ENCODE measurements at places on chromosomes 6 and 20. TPM values are rescaled to one million over a fixed set of nuclear protein-coding genes. Genes with fewer than 3 reads are reported as not detected.

DLK2 gene
- 0.39 TPM for polyA plus RNA-seq

SCRT2 gene
- not detected for polyA plus RNA-seq

RIN2 gene
- not detected for polyA plus RNA-seq

CYP21A2 gene
- not detected for polyA plus RNA-seq

CRISP2 gene
- polyA plus RNA-seq = not detected

XRN2 gene
- 48.2 TPM for polyA plus RNA-seq

LIN28B gene
- polyA plus RNA-seq = not detected

HTR1B gene
- not detected for polyA plus RNA-seq

FILIP1 gene
- polyA plus RNA-seq = not detected

SMPDL3A gene
- polyA plus RNA-seq = not detected

RAB23 gene
- polyA plus RNA-seq = 0.35 TPM

FAXC gene
- not detected for polyA plus RNA-seq

GRCh38 chr6:4665489-4666417, 110.5 kb upstream of the CDYL start:
- no peak for DNase-seq

DNA sequence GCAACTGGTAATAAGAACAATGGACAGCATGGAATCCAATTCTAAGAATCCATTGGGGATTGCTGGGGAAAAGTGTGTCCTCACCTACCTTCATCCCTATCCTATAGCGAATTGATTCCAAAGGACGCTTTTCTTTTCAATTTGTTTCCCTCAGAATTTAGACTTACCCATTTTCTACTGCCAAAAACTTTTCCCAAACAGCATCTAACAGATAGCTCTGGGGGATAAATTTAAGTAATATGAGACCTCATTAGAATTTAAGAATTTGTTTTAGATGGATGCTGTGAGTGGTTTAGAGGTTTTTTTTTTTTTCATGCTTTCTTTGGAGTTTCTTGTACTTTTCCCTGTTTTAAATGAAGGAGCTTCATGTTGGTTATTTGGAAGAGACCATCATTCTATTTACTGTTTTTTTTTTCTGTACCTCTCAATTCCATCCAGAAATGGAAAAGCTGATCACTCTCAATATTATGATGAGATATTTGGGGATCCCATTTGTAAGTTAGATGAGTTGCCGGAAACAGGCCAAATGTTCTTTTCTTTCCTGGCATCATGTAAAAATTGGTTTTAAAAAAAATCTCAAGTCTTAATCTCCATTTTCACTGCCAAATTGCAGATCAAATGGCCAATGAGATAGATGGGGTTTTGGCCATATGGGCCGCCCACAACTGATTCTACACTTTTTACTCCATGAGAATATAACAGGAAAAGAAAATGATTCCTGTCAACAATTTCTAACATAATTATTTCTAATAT, 105.7 kb downstream of the BCAS1 start:
- DNase-seq = no peak

DNA sequence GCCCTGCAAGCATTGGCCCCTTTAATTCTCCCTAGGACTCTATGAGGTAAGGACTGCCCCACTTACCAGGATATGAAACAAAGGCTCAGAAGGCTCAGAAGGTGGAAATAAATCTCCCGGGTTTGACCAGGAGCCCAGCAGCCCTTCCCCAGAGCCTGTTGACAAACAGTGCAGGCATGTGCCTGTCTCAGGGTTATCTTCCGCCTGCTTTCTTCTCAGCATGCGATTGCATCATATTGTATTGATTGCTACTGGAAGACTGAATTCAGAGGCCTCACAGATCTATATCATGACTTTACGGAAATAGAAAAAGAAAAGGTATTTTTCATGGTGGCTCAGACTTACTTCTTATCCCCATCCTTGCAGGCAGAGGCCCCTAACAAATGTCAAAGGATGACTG, 92.7 kb downstream of the PHACTR3 start:
- DNase-seq = no peak

- DNase-seq = no peak
Observed at GRCh38 chr6:131197716-131198115, 62.4 kb downstream of the AKAP7 start.

DNA sequence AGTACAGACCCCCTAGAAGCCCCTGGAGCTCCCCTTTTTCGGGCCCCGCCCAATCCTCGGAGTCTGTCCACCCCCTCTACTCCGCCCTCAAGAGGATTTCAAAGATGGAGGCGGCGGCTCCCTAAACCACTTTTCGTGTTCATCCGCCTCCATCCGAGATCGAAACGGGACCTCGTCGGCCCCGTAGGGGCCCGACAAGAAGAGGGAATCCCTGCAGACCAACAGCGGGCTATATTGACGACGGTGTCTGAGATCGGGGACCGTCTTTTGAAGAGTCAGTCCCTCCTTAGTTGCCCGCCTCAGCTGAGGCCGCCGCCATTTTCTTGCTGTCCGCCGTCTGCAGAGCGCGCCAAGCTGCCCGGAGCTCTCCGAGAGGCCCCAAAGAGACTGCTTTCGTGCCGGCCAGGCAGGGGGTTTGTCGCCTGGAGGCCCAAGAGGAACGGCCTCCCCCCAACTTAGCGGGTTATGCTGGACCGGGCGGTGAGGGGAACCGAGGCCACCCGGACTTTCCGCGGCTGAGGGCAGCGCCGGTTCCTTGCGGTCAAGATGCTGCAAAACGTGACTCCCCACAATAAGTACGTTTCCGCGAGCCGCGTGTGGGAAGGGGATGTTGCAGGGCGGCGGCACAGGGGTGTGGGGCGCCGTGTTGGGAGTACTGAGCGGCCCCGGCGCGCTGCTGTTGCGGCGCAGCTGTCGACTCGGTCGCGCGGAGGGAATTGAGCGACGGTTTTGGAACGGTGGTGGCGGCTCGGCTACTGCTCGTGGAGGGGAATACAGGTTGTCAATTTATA, 4.2 kb downstream of the BRD2 start:
- peak; percentile 55 for DNase-seq

DNA sequence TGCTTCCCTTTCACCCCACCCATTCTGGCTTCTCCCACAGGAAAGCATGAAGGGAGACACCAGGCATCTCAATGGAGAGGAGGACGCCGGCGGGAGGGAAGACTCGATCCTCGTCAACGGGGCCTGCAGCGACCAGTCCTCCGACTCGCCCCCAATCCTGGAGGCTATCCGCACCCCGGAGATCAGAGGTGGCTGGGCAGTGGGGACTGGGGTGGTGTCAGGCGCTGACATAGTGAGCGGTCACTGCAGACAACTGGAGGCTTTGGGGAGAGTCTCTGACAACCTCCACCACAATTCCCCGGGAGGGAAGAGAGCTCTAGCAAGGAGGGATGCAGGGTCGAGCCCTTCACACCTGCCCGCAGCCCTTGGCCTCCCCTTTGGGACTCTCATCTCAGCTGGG, 18.1 kb downstream of the DNMT3B start:
- DNase-seq = no peak

DNA sequence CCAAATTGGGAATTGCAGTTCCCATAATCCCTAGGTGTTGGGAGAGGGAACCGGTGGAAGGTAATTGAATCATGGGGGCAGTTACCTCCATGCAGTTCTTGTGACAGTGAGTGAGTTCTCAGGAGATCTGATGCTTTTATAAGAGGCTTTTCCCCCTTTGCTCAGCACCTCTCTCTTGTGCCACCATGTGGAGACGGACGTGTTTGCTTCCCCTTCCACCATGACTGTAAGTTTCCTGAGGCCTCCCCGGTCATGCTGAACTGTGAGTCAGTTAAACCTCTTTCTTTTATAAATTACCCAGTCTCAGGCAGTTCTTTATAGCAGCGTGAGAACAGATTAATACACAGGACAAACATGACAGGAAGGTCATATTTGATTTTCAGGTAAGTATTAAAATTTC, 25.3 kb upstream of the HECA start:
- no peak for DNase-seq

GRCh38 chr6:89009624-89010059, 46.2 kb upstream of the RNGTT start:
- no peak for DNase-seq

- no peak for DNase-seq
Observed at GRCh38 chr6:8383584-8383983, 51.8 kb downstream of the SLC35B3 start.

DNA sequence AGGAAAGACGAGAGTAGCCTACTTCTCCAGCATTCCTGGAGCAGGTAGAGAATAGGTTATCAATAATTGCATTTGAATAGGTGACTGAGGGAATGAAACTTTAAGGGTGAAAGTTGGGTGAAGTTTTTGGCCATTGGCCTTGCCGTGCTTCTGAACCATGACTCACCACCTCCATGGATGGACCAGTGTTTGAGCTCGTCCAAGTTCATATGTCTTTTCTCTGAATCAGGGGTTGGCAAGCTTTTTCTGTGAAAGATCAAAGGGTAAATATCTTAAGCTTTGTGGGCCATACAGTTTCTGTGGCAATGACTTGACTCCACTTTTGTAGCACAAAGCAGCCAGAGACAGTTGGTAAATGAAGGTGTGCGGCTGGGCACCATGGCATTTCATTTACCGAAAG, 31.8 kb downstream of the SNRNP48 start:
- no peak for DNase-seq

DNA sequence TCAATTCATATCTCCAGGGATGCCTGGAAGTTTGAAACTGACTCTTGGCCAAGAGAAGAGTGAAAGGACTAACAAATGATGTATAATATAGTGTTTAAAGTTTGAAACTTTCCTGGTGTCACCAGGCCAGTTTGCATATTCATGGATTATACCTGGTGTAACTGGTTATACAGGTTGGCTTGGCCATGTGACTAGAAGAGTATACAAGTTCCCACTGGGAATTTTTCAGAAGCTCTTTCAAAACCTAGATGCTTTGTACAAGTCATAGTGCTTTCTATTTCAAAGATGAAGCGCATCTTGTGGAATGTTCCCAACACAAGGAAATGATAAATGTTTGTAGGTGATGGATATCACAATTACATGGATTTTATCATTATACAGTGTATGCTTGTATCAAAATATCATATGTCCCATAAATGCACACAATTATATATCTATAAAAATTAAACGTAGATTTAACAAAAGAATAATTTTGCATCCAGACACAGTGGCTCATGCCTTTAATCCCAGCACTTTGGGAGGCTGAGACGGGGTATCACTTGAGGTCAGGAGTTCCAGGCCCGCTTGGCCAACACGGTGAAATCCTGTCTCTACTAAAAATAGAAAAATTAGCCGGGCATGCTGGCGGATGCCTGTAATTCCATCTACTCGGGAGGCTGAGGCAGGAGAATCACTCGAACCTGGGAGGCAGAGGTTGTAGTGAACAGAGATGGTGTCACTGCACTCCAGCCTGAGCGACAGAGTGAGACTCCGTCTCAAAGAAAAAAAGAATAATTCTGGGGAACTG, 1420.2 kb downstream of the GRIK2 start:
- no peak for DNase-seq

DNA sequence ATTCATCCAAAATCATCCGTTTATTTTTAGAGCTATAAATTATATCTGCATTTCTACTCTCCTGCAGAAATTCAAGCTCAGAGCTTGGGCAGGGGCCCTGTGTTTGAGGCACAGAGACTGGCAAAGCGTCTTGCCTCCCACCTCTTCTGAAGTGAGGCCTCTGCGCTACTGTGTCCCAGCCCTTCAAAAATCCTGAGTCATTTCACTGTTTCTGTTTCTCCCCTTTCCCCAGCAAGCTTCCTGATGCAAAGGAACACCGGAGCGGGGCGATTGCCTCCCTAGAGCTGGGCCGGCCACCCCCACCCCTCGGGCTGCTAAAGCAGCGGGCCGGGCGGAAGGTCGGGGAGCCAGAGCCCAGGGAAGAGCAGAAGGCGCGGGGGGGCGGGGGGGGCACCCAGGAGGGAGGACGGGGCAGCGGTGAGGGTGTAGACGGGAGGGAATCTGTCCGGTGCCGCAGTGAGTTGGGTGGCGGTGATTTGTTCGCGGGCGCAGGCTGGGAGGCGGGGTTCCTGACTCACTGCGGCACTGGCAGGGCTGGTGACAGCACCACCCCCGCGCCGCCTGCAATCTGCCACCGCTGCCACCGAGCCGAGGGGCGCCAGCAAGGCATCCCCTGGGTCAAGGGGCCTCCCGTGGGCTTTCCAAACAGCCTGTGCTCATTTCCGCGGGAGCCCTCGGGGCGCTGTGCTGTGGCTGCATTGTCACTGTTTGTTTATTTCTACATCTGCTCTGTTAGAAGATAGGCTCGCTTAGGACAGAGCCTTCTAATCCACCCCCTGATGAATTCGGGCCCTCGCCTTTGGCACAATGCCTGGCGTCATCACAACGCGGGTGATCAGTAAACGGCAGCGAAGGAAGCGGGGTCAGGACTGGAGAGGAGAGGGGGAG, 46.5 kb upstream of the SNAP25 start:
- DNase-seq = no peak

DNA sequence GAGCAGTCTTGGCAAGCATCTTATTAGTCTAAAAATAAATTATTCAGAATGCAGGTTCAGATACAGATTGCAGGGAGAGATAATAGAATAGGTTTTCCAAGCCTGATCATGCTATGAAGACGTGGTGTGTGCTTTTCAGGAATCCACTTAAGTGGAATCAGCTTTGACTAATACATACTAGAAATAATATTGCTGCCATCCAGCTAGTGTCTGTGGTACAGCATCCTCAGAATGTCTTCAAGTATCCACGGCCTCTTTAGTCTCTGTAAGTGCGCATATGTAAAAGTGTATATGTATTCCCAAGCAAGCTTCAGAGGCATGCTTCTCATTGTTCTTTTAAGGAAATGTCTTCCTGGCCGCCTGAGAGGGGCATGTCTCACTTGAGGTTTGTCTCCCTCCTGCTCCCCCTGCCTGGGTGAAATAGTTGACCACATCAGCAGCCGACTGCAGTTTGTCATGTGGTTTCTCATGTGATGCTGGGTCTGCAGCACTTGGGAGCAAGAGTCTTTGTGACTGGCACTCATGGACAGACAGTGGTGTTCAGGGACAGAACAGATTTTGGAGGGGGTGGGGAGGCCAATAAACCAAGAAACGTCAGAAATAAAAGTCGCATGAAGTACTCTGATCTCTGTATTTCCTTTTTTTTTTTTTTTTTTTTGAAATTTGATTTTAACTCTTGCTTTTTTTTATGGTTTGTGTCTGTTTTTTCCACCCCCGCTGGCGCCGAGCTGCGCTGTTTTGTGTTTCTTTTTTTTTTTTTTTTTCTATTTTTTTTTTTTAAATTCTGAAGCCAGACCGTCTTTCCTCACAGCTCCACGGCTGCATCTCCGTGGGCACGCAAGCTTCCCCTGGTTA, 150.8 kb downstream of the PRL start:
- no peak for DNase-seq

DNA sequence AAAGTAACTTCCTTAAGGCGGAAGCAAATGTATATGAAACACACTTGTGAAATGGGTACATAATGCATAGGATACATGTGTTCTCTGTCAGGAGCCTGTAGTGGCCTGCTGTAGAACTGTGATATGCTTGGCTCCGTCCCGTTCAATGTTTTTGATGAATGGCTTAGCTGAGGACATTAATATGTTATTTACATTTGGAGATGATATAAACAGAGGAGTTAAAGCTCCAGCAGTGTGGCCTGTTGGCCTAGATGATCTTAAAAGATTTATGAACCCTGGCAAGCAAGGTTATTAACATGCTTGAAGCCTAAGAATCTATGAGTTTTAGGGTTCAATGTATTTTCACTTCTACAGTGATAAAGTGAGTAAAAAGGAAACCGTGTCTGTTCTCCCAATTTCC, 59.2 kb downstream of the AKAP12 start:
- DNase-seq = no peak
